ENCODE measurements at places on chromosomes 16 and 17.

DNA sequence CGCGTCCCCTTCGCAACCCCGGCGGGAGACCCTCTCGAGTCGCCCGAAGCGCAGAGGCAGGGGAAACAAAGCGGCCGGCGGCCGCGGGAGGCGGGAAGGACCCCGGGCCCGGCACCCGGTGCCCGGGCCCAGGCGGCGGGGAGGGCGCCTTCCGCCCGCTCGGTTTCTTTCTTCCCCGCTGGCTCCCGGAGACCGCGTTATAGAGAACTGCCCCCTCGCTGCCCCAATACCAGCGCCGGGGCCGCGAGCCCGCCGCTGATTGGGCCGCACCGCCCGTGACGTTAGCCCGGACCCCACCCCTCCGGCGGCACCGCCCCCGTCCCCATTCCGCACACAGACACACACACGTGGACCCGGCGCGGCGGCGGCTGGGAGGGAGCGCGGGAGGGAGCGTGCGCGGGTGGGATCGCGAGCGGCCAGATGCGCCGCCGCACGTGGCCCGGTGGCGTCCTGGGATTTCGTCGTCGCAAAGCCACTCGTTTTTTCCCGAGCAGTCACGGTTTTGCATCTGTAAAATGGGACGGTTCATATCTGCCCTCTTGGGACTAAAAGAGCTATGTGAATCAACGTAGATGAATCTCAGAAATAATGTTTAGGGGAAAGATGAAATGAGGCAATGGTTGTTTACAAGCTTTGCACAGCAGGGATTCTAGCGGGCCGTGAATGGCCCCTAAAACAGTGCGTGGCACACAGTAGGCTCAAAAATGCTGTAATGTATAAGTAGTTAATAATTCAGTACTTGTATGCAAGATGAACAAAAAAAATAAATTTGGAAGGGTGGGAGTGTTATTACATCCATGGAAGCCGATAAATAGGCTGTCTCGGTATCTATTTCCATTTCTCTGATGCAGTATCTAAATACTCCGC, at the start of gene EPOP:
TSS of gene EPOP (minus strand) at position 209 of the 867 bp plus-strand sequence. CDS start 462 bp downstream, outside the sequence.
- peak; percentile 89 for DNase-seq

GRCh38 chr16:31094088-31094423, 541 bp downstream of the VKORC1 start:
- peak; percentile 16 for DNase-seq

DNA sequence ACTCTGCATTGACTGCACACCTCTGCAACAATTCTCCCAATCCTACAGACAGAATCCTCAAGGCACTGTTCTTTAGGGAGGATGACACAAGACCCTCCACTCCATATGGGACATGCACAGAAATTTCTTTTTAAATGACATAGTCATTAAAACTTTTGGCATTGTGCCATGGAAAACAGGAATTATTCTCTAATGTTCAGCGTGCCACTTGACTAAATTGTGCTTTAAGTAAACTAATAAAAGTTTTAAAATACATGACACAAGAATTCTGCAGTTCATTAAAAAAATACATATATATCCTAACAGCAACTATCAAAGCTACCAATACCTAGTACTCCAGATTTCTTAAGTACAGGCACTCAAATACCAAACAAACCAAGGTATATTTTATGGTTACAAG, 16.0 kb downstream of the CEP112 start:
- no peak for DNase-seq

DNA sequence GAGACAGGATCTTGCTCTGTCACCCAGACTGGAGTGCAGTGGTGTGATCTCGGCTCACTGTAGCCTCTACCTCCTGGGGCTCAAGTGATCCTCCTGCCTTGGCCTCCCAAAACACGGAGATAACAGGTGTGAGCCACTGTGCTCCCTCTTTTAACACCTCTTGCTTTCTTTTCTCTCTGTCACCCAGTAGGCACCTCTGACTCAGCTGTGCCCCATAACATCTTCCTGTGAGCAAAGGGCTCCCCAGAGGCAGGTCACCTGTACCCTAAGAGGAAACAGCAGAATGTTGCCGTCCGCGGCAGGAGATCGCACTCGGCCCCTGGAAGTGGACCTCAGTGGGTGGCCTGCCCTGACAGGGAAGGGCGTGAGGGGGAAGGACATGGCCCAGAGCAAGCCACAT, 918 bp upstream of the NLRC3 start:
- no peak for DNase-seq

- DNase-seq = no peak
Measured at GRCh38 chr16:68146585-68146984, 61.4 kb downstream of the NFATC3 start.

GRCh38 chr17:80045703-80046102, 9.3 kb downstream of the CCDC40 start:
- DNase-seq = no peak
